ENCODE measurements at places on chromosomes 7 and 10.

- DNase-seq: no peak
Observed at GRCh38 chr7:132568962-132569361, 7.3 kb downstream of the PLXNA4 start.

GRCh38 chr10:50918529-50918928 lies 33.1 kb upstream of the A1CF start:
- DNase-seq: no peak

DNA sequence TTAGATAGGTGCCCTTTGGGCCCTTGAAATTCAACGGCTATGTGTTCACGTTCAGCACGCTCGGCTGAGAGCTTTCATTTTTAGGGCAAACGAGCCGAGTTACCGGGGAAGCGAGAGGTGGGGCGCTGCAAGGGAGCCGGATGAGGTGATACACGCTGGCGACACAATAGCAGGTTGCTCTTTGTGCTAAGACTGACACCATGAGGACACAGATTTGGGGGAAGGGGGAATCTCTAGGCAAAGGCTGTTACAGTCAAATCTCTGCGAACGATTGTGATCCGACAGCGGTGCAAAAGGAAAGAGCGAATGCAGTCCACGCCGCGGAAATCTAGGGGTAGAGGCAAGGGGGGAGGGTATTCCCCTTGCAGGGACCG lies 667 bp downstream of the KLLN start:
- peak; percentile 58 for DNase-seq

DNA sequence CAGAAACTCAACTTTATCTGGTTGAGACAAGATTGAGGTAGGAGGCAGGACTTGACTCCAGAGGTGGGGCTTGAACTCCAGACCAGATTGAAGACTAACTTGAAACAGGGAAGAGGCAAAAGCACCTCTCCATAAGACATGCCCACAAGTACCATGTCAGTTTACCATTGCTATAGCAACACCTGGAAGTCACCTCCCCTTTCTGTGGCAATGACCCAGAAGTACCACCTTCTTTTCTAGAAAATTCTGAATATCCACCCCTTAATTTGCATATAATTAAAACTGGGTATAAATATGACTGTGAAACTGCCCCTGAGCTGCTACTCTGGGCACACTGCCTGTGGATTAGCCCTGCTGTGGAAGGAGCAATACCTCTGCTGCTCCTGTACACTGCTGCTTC lies 4.9 kb upstream of the TOMM7 start:
- no peak for DNase-seq

- DNase-seq: no peak
Observed at GRCh38 chr7:75689246-75690099, 49.3 kb downstream of the HIP1 start.

DNA sequence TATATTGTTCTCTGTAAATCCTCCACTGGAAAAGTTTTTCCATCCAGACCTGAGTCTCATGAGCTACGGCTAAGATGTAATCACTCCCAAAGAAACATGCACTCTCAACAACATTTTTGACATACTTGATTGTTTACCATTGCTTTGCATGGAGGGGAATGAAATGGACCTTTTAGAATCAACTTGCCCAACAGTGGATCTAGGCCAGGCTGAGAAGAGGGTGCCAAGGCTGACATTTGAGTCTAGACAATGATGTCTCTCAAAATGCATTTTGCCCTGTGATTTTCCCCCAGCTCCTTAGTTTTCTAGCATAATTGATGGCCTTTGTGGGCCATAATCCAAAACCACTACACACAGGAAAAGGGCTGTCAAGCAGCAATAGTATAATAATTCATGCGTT lies 297.9 kb upstream of the KLF6 start:
- DNase-seq: no peak

DNA sequence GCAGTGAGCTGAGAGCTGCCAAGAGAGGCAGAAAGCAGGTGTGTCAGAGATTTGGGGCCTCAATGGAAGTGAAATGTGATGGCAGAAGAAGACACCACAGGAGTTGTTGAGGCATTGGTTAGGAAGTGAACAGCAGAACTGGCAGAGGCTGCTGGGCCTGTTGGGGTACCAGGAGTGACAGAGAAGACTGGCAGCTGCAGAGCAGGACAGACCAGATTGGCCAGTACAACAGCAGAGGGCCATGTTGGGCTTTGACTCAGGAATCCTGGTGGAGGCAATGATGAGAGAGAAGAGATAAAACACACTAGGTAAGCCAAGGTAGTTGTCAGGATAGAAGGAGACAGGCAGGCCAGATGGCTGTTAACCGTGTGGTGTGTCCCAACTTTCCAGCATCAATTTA lies 19.9 kb upstream of the HERPUD2 start:
- DNase-seq: no peak

DNA sequence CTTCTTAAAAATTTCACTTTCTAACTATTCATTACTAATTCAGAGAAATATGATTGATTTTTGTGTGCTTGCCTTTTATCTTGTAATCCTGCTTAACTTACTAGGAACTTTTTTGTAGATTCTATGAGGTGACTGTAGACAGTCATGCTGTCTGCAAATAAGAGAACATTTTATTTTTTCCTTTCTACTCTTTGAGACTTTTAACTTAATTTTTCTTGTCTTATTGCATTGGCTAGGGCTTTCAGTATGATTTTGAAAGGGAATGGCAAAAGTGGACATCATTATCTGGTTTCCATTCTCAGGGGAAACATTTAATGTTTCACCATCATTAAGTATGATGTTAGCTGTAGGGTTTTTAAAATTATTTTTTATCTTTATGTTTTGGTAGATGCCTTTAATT lies 23.6 kb downstream of the TBC1D12 start:
- no peak for DNase-seq

GRCh38 chr7:65968256-65969185 lies 13.5 kb downstream of the GUSB start:
- DNase-seq: no peak

DNA sequence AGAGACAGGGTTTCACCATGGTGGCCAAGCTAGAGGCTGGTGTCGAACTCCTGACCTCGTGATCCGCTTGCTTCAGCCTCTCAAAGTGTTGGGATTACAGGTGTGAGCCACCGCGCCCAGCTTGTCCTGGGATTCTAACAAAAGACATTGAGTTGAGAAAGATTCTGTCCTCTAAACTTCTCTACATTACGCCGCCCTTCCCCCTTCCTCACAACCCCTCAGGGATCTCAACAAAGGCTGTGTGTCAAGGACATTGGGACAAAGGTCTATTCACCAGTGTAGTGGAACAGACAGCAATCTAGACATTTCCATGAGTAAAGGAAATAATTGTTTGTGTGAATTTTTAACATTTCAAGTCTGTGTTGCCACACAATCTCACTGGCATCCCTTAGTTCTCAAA lies 68.8 kb upstream of the KIF5B start:
- no peak for DNase-seq

DNA sequence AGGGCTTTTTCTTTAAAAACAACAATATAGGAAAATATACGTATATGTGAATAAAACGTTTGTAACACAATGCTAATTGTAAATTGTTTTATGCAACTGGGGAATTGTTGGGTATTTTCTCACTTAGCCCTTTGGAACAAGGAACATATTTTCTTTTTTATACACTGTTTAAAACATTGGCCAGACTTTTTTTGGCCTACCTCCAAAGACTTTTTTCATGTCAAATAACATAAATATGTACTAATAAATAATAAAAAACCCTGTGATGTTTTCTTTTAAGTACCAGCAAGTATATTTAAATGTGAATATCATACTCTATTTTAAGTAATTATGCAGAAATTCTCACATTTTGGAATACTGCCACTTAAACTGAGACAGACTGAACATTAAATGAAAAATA lies 15.7 kb downstream of the TMEM106B start:
- DNase-seq: no peak

DNA sequence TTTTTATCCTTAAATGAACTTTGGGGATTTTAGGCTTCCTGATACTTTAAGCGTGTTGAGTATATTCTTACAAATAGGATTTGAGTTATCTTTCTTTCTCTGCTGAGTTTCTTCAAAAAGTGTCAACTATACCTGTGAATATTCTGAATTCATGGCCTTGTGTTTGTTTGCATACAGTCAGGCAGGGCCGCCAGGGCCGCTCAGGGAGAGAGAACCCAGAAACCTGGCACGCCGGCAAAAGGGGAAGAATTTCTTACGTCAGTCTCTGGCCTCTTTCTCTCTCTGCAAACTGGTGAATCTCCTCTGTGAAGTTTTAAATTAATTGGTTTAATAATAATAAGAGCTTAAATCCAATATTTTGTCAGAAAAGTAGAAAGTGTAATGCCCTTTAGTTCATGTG lies 29.3 kb upstream of the BNIP3 start:
- no peak for DNase-seq

DNA sequence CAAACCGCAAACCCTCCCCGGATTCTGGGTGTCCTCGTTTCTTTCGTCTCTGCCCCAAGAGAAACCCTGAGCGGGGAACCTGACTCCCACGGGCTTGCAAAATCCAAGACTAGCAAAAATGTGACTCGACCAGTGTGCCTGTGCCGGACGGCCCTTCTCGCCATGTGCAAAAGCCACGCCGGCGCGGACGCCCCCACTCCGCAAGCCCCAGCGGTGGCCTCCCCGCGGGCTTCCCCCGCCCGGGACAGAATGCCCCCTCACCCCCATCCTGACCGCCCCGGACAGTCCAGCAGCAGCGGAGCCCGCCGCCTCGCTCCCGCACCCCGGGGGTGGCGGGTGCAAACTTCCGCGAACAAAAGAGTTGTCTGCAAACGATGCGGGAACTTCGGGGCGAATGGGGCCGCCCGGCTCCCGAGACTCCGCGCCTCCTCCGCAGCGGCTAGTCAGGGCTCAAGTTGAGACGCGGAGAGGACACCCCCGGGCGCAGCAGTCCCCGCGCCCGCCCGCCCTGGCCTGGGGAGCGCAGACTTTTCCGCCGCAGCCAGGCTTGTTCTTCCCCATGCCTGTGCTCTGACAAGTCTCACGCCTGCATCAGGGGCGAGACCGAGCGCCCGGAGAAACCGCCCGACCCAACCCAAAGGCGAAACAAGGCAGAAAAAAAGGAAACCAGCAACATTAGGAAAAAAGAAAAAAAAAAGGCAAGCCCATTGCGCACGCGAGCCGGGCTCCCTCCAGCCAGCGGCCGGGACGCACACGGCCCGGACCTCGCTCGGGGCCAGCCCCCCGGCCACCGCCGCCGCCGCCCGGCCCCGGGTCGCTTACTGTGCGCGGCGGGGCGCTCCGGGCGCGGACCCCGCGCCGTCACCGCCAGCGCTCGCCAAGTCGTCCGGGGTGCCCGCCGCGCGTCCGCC lies 732 bp downstream of the FAM53B start:
- no peak for DNase-seq

DNA sequence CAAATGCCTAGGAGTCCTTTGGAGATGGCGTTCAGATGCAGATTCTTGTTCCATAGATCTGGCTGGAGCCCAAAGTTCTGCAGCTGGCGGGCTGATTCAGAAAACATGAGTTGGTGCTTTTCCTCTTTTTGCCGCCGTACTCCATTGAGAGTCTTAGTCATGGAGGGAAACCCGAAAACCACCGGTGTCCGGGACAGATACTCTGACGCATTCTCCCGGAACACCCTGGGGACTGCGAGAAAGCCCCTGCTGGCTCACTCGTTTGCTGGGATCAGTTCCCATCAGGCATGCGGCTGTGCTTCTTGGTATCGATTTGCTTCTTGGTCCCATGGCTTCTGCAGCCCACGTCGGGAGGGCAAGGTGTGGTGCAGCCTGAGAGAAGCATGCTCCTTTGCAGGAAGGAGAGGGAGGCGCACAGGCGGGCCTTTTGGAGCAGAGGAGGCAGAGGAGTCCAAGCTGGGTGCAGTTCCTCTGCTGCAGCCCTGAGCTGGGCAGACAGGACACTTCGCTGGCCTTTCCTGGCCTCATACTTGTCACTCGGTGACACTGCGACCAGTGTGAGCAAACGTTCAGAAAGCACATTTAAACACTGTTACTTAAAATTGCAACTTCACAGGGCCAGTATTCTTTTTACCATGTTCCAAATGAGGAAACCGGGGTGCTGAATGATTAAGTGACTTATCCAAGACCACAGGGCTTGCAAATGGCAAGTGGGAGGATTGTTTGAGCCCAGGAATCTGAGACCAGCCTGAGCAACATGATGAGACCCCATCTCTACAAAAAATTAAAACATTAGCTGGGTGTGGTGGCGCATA lies 30.6 kb upstream of the PFKFB3 start:
- no peak for DNase-seq

DNA sequence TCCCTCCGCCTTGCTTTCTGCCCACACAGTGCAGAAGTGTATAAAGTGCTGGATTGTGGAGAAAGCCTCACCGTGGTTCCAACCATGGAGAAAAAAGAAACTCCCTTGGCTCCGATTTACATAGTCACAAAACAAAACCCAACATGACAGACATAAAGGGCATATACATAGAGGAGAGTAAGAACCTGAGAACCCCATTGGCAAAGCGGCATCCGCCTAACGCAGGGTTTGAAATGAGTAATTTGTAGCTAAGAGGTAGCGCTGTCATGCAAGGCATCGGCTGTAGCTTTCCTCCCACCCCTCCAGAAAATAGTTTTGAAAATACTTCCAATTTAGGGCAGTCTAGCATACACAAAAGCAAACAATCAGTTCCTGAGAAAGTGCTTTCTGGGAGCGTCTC lies 126.0 kb upstream of the NRBF2 start:
- DNase-seq: no peak

- DNase-seq: no peak
Observed at GRCh38 chr7:29969738-29970137, 19.9 kb downstream of the SCRN1 start.

Data from NCI-H1694 treated with DMSO at 0.1 percent for 48 hours (cell line).